Fibroblast of skin of left quadriceps (primary cell): ENCODE measurements at places on chromosomes 3 and 15.

GRCh38 chr3:135641761-135642160 is 323.8 kb upstream of the PPP2R3A start:
- DNase-seq: no peak

- no peak for DNase-seq
Observed at GRCh38 chr3:51378065-51378464, 7.0 kb upstream of the MANF start.

GRCh38 chr3:32595323-32595722 is 24.7 kb upstream of the DYNC1LI1 start:
- no peak for DNase-seq

GRCh38 chr15:89399238-89400115 is 64.9 kb upstream of the POLG start:
- DNase-seq: no peak

DNA sequence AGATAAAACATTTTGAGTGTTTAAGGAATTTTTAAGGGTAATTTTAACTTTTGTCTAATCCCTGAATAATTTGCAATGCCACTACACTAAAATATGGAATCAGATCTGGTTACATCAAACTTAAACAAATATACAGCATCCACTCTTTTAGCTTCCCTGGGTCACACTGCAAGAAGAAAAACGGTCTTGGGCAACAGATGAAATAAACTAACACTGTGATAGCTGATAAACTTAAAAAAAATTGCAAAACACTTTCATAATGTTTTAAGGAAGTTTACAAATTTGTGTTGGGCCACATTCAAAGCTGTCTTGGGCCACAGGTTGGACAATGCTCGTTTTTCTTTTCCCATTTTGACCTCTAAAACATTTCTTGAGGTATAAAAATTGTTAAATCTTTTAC is 34.3 kb downstream of the CCDC66 start:
- DNase-seq: no peak

- no peak for DNase-seq
Observed at GRCh38 chr3:39101022-39101689, 6.3 kb downstream of the GORASP1 start.

- DNase-seq: no peak
Observed at GRCh38 chr3:34155108-34155507, 356.7 kb downstream of the PDCD6IP start.

DNA sequence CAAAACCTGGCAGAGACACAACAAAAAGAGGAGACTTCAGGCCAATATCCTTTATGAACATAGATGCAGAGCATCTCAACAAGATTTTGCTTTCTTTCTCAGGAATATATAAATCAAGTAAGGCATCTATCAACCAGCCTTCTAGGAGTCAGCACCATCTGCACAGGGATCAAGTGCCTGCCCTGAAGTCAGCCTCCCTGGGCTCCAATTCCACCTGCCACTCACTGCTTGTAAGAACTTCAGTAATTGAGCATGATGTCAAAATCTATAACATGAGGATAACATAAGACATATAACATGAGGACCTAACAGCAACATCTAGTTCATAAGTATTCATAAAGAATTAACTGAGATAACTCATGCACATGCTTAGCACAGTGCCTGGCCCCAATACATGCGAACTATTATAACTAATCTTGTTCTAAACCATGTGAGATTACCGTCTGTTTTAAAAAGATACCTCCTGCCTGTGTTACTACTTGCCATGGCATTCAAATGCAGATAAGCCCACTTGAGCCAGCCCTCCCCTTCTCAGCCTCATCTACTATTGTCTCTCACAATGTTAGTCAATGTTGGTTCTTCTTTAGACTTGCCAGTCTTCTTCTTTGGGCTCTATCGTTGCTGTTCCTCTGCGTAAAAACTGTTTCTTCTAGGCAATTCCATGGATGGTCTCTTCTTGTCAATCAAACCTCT is 91.6 kb downstream of the PLD1 start:
- DNase-seq: no peak

GRCh38 chr3:21913791-21914190 is 162.8 kb upstream of the ZNF385D start:
- peak; percentile 75 for DNase-seq

DNA sequence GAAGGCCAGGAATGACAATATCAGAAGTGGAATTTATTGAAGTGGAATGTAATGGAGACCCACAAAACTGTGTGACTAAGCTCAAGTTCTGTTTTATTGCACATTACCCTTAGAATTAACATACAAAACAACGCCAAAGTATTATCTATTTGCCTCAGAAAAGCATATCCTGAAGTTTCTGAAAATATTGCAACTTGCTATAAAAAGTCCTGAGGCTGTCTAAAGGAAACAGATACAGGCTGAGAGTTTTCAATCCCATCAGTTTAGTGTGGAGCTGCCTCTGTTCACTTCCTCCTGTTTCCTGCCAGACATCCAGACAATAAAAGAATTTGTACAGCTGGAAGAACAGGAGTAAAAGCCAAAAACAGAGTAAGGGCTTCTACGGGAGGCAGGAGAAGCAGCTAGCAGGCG is 108.8 kb downstream of the FBN1 start:
- DNase-seq: peak; percentile 53

GRCh38 chr15:34729056-34729455 is 25.7 kb downstream of the GJD2 start:
- DNase-seq: no peak

DNA sequence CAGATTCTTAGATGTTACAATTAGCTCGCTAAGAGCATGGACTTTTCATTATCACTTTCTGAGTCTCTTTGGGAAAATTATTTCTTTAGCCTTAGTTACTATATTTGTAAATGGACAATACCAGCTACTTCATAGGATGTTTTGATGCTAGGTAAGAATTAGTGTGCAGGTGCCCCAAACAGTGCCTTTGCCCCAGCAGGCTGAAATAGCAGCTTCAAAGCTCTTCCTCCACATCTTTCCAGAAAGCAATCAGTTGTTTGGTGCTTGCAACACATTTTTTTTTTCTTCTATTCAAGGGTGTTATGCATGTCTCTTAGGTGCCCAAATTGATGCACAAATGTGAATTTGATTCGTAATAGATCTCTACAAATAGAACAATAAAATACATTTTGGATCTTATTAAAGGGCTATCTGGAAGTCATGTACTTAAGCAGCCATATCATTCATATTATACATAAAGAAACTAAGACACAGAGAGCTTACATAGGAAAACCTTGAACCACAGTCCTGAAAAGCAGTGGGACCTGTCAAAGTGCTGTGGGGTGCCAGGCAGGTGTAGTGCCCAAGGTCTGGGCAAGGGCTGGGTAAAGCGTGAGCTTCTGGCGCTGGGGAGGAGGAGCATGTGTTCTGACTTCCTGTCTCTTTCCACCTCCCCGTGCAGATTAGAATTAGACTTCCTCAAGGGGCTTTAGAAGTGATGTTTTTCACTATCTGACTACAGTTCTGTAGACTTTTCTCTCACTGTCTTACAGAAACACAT is 62.9 kb downstream of the FNDC3B start:
- no peak for DNase-seq

DNA sequence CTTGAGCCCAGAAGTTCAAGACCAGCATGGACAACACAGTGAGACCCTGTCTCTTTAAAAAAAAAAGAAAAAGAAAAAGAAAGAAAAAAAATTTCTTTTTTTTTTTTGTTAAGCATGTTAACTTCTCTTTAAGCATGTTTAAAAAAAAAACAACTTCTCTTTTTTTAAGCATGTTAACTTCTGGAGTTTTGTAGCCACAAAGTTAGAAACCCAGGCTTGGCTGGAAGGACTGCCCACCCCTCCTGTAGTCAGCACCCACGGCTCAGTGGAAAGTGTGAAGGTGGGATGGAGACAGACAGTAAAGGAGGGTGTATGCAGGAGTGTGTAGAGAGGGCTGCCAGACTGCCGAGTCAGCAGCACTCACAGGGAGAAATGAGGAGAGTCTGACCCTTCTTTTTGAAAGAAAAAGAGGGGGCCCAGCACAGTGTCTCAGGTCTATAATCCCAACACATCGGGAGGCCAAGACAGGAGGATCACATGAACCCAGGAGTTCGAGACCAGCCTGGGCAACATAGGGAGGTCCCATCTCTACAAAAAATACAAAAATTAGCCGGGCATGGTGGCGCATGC is 33.2 kb downstream of the GOLGA8S start:
- no peak for DNase-seq

GRCh38 chr3:137259701-137260100 is 301.9 kb downstream of the IL20RB start:
- no peak for DNase-seq

DNA sequence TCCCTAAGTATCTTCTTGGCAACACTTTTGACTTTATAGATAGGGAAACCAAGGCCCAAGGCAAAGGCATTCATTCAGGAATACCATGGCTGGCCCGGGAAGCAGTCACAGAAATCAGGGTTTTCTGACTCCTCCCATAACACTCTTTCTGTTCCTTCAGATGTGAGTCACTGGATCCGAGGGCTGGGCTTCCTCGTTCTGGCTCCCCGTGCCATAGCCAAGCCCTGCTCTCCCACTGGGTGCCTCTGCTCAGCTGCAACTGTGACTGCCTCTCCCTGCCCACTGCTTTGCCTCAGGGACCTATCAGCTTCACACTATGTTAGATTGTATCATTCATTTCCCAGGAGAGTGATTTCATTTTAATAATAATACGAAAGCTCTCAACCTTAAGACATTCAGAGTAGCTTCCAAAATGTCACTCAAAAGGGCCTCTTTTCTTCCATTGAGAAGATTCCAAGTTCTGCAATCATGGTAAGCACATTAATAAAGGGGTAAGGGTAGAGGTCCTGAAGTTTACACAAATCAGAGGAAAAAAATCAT is 50.2 kb downstream of the GABRB3 start:
- DNase-seq: no peak

GRCh38 chr15:95142531-95142930 is 911.2 kb downstream of the MCTP2 start:
- no peak for DNase-seq

GRCh38 chr15:60939389-60939788 is 289.7 kb downstream of the RORA start:
- no peak for DNase-seq

- no peak for DNase-seq
Observed at GRCh38 chr15:78104119-78104479, 11.7 kb downstream of the SH2D7 start.
